ENCODE measurements at places on chromosomes 2 and 18. TPM values are rescaled to one million over a fixed set of nuclear protein-coding genes. Genes with fewer than 3 reads are reported as not detected.

DNA sequence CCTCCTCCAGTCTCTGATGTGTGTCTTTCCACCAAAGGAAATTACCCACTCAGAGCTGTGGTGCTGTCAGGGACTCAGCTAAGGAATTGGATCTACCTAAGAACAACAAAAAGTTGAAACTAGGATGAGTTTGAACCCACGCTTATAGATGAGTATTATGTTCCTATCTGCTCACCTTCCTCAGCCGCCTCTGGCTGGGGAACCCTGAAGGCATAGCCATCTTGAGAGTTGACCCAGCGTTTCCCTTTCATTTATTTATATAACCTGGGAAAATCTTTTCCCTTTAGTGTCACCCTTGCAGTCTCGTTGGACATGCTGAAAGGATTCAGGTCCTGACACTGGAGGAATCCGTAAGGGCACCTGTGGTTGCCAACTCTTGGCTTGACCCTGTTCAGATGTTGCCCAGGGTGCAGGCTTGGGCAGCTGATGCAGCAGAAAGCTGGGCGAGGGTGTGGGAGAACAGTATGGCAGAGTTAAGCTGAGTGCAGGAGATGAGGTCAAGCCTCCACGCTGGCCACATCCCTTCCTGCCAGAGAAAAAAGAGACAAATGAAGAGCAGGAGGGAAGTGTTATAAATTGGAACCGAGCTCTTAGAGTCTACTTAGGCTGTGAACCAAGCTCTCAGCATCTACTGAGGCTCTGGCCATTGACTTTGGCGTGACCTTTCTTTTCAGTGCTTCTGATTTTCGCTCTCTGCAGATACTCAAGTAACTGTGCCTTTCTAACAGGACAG, 1.9 kb downstream of the CDH20 start:
- no peak for DNase-seq

The DSG1 gene
- not detected for total RNA-seq

The HOXD12 gene
- total RNA-seq, result not detected

The GATA6 gene
- not detected for total RNA-seq

DNA sequence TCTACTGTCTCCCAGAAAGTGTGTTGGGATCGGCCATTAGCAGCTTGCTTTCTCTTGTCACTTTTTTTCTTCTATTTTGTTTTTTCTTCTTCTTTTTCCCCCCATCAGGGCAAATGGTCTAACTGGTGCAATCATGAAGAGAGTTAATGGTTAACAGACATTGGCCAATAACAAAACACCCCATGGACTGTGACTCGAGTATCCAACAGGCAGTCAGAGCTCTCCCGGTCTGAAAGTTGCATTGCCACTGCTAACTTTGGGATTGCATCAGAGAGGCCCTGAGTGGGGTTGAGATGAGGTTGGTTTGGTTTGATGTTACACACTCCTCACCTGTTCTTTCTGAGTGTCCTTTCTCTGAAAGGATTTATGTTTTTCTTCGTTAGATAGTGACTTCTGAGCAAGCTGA, 12.9 kb upstream of the SNORC start:
- no peak for DNase-seq

GRCh38 chr2:155218945-155219344, 520.5 kb downstream of the KCNJ3 start:
- DNase-seq, result no peak

Data from activated T-helper 1 cell treated with anti-CD3 and anti-CD28 coated beads, Interleukin-12 subunit alpha, Interleukin-12 subunit beta, Interleukin-2, Interleukin-4 antibody, amounts not matched to agents 30 ng/mL and 10 ng/mL and 1 ng/mL, durations not matched to agents 14 hours and 24 hours and 36 hours (primary cell).